Stimulated activated naive CD4-positive, alpha-beta T cell (primary cell): ENCODE measurements at places on chromosomes 3 and 15.
A peak's percentile ranks its signal among the peaks of the same experiment; 100 is the strongest.

DNA sequence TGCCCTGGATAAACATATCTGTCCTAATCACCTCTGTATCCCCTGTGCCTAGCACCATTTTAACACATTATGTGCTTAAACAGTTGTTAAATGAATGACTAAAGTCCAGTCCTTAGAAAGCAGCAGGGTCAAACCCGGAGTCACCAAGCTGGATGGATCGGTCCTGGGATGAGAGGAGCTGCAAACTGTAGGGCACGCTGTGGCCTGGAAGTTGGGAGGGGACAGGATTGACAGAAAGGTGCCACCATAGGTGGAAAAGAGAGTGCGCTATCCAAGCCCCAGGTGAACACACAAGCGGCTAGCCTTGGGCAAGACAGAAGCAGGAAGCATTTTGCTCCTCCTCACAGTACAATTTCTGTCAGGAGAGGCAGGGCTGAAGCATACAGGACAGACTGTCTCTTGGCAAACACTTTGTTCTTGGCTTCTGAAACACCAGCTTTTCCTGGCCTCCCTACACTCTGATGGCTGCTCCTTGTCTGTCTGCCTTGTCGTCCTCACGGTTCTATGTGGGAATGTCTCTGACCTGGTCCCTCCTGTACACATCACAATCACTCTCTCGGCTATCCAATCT, 48.4 kb upstream of the KY start:
- no peak for DNase-seq

GRCh38 chr3:54538346-54538745, 389.5 kb downstream of the LRTM1 start:
- DNase-seq: no peak

GRCh38 chr3:89227634-89228033, 120.2 kb downstream of the EPHA3 start:
- DNase-seq: no peak

GRCh38 chr3:144771381-144771870, 799.8 kb downstream of the DIPK2A start:
- DNase-seq: no peak

DNA sequence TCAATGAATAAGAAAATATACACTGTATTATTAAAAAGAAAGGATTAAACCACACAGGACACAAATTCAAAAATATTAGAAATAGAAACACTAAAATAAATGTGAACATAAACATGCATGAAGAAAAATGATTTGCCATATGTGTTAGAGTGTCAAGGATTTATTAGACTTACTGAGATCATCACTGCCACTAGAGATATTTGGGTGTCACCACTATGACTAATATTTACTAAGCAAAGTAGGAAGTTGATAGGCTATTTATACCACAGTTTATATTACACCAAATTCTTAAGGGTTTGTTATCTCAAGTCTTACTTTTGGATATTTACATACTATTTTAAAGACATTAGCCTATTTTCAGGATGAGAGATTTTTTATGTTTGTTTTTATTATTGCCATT, 575.0 kb upstream of the SGO1 start:
- DNase-seq: no peak

DNA sequence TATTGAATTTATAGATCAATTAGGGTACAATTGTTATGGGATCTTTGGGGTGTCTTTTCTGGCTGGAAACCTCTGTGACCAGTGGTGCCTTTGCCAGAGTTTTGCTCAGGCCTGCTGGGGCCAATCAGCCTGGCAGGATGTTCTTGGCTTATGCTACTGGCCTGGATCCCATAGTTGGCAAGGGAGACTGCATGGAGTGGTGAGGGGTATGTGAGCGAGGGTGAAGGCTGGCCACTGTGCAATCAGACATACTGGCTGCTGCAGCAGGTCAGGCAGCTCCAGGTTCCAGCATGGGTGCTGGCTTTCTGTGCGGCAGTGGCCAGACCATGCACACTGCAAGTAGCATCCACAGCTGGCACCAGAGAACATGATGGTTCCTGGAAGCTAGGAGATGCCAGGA, 1053.2 kb upstream of the GBE1 start:
- DNase-seq: no peak

DNA sequence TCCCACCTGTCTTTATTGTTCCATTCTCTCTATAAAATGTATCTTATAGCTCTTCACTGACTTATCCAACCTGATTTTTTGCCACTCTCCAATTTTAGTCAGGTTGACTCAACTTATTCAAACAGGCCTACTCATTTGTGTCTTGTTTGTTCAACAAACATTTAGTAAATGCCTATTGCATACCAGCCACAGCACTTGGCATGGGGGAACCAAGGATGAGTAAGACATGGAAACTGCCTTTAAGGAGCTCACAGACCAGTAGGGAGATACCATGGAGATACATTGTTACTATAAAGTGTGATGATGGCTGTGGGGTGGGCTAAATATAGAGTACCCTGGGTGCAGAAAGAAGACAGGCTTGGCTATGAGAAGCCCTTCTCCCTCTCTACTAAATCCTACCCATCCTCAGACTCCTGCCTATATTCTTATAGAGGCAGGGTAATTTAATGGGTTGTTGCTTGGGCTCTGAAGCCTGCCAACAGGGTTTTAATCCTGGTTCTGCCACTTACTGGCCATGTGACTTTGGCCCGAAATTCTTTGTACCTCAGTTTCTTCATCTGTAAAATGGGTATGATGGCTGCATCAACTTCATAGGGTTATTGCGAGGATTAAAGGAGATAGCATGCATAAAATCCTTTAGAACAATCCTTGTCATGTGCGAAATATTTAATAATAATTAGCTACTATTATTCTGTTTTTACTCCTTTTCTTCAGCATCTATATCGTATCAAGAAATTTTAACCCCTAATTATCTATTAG, 348.5 kb upstream of the UMPS start:
- DNase-seq: no peak

- DNase-seq: no peak
These were observed 49.9 kb upstream of the IGSF11 start for GRCh38 chr3:119084371-119085069.

GRCh38 chr3:128307781-128308469, 154.6 kb downstream of the EEFSEC start:
- no peak for DNase-seq

DNA sequence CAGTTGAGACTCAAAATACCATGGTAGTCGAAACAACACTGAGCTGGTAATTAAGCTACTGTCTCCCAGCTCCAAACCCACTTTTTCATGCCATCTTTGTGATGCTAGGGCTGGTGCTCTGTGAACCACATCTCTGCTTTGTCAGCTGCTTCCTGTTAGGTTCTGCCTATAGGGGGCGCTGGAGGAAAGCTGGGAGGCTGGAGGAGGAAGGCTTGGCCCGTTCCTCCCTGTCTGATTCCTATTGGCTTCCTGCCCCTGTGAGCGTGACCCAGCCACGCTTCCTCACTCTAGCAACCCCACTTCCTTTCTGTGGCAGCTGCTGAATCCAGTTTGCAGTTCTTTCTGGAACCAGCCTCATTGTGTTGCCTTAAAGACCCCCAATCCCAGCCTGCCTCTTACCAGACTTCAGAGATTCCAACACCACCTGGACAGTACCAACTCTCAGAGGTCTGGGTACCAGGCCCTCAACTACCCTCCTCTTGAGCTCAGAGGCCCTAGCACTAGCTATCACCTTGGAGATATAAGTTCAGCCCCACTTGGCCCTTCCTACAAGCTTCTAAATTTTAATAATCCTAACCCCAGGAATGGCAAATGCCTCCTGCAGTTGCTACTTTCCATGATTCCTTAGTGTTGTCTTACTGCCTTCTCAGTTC, 120.9 kb downstream of the ERC2 start:
- DNase-seq: no peak

DNA sequence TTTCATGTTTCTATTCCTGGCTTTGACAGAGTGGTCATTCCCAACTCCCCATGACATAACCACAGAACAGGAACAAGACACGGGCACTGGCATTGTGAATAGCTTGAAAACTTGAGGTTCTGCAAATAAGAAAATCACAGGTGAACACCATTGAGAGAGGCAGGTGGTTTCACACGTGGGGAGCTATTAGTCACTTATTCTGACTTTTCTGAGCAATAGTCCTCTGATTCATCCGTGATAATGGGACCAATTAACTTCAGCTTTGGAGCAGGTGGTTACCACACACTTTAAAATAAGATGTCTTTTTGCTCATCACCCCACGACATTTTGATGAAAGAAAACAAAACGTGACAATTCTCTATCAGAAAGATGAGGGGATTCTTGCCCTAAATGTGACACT, 224.7 kb downstream of the KLF13 start:
- no peak for DNase-seq

GRCh38 chr3:151276038-151276686, 2.2 kb downstream of the P2RY14 start:
- no peak for DNase-seq

- DNase-seq: no peak
These were observed 31.2 kb downstream of the DPH6 start for GRCh38 chr15:35514759-35515158.

DNA sequence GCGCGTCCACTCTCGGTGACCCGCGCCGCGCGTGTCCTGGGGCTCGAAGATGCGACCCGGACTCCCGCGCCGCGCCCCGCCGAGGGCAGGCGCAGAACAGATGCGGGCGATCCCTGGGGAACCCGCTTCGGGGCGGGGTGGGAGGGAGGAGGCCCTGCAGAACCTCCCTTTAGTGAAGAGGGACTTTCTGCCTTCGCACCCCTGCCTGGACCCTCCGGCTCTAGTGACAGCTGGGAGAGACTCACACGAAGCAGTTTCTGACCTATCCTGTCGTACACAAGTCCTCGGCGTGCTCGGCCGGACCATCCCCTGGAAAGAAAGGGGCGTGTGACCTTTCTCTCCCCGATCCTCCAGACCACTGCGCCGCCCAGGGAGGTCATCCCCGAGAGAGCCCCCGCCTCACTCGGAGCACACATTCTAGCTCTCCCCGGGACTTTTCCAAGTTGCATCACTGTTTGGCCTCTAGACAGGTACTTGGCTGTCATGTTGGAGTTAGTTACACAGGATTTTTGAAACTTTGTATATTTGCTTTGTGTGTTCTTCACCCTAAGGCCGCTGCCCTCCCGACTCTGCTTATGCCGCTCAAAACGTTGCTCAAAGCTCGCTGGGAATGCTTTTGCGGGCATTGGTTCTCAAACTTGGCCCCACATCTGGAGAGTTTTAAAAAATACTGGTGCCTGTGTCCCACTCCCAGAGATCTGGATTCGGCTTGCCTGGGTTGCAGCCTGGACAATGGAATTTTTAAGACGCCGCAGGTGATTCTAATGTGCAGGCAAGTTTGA, 582 bp downstream of the CGNL1 start:
- DNase-seq: no peak

GRCh38 chr3:126961191-126961790, 21.6 kb upstream of the PLXNA1 start:
- DNase-seq: no peak

DNA sequence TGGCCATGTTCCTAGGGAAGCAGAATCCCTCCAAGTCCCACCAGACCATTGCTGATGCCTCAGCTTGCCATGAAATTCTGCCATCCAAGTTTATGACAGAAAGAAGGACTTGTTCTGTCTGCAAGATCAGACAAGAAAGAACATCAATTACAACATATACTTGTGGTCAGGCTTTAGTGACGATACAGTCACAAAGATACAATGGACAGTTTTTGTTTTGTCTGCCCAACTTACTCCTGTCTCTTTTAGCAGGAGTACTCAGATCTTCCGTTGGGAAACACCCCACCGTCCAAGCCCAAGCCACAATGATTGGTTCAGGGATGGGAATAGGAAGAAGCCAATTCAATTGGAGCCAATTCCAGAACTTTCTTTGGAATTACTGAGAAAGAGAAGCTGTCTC, 15.7 kb downstream of the KLHL6 start:
- no peak for DNase-seq

GRCh38 chr15:68632101-68632500, 53.3 kb downstream of the CORO2B start:
- no peak for DNase-seq

- DNase-seq: no peak
These were observed 471.2 kb upstream of the TGFBR2 start for GRCh38 chr3:30135190-30135589.

- no peak for DNase-seq
These were observed 190.8 kb upstream of the FAM3D start for GRCh38 chr3:58857402-58857801.

DNA sequence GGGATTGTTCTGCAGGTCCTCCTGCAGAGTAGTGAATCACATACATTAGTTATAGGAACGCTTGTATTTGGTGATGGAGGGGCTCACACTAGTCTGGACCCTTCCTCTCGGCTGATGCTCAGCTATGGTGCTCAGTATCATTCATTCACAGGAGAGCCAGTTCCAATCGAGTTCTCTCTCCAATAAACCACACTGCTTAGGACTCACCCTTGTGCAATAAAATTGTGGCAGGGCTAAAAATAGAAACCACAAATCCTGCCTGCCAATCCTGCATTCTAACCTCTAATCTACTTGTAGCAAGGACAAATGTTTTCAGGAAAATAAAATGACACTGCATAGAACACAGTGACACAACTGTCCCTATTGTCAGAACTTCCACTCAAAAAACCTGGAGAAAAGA, 138.4 kb upstream of the TBL1XR1 start:
- no peak for DNase-seq

- DNase-seq: no peak
These were observed 73.8 kb upstream of the HRH1 start for GRCh38 chr3:11080492-11080891.

DNA sequence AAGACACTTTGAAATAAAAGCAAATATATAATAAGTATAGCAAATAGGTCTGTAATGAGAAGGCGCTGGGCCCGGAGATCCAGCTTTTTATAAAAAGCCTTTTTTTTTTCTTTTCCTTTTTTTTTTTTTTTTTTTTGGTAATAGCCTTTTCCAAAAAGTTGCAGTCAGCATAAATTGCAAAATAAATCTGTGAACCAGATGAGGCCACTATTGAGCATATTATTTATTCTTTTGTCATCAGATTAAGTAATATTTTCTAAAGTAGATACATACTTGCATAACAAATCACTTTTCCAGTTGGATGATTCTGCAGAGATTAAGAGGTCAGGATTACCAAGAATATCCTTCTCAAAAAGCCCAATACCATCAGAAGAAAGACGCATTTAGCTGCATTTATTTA, 24.9 kb downstream of the FMN1 start:
- no peak for DNase-seq

DNA sequence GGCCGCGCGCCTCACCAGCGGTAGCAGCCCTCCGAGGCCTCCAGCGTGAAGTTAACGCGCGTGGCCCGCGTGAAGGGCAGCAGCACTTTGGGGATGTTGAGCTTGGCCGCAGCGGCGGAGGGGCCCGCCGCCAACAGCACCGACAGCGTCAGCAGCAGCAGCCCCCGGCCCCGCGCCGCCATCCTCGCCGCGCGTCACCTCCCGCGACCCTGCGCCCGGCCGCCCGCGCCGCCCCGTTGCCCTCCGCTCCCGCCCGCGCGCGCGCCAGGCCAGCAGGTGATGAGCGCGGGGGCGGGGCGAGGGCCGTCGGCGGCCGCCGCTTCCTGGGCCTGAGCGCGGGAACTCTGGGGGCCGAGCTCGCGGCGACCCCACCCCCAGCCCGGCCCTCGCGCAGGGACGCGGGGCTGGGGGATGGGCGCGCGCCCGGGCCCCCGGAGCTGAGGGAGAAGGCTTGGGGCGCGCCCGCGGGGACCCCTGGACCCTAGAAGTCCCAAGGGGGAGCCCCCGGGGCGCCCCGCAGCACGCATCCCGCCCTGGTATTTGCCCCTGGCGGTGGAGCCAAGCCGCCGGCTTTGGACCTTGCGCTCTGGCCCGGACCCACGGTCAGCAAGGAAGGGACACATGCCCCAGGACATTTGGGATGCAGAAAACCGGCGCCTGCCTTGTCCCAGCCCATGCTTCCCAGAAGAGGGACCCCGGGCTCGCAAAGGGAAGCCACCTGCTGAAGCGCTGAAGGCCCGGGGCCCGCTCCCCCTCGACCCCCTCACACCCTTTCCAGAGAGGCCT, at the start of gene NUP210:
TSS of gene NUP210 (minus strand) at position 278 of the 786 bp plus-strand sequence. CDS start at position 182, 96 bp downstream.
- peak; percentile 61 for DNase-seq
